ENCODE measurements at places on chromosomes 5 and 9. TPM values are rescaled to one million over a fixed set of nuclear protein-coding genes. Genes with fewer than 3 reads are reported as not detected.

DNA sequence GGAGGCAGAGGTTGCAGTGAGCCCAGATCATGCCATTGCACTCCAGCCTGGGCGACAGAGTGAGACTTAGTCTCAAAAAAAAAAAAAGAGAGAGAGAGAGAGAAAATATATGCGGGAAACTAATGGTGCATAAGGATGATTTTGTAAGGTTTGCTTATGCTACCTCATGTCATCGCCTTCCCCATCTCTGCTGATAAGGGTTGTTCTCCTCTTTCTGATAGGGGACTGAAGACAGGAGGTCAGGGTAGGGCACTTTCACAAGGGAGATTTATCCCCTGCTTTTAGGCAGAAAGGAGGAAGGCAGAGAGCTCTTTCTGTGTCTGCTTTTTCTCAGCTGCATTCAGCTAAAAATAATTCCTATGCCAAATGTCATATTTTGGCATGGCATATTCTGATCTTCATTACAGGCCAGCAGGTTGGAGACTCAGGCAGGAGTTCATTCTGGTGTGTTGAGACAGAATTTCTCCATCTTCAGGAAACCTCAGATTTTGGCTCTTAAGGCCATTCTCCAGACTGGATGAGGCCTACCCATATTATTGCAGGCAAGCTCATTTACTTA is 220.2 kb downstream of the AUH start:
- DNase-seq, result no peak

DNA sequence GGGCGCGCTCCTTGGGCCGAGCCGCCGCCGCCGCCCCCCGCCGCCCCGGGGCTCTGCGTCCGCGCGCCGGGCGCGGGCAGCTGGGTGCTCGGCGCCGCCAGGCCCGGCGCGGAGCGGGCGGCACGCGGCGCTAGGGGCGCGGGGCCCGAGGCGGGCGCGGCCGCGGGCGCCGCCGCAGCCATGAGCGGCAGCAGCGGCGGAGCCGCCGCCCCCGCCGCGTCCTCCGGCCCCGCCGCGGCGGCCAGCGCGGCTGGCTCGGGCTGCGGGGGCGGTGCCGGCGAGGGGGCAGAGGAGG is 351 bp downstream of the TRIO start:
- DNase-seq, result no peak

GRCh38 chr9:133004091-133004998 is 25.9 kb downstream of the GFI1B start:
- DNase-seq, result no peak

- peak; percentile 49 for DNase-seq
Measured at GRCh38 chr9:136342181-136343120, 15.1 kb downstream of the GPSM1 start.

- DNase-seq, result no peak
Measured at GRCh38 chr5:14901462-14902051, 30.0 kb upstream of the ANKH start.

- DNase-seq, result no peak
Measured at GRCh38 chr9:121026260-121026691, 23.8 kb downstream of the C5 start.

The NR4A3 gene
- total RNA-seq, result 3.8 TPM

The CYLC2 gene
- not detected for total RNA-seq

The PCA3 gene
- not detected for total RNA-seq

The GPR150 gene
- total RNA-seq, result 0.64 TPM

Measured in activated naive CD4-positive, alpha-beta T cell treated with anti-CD3 and anti-CD28 coated beads for 36 hours (primary cell).